ENCODE measurements at places on chromosomes 1 and 21.

GRCh38 chr1:8525216-8525557 is 207.3 kb downstream of the SLC45A1 start:
- no peak for DNase-seq

DNA sequence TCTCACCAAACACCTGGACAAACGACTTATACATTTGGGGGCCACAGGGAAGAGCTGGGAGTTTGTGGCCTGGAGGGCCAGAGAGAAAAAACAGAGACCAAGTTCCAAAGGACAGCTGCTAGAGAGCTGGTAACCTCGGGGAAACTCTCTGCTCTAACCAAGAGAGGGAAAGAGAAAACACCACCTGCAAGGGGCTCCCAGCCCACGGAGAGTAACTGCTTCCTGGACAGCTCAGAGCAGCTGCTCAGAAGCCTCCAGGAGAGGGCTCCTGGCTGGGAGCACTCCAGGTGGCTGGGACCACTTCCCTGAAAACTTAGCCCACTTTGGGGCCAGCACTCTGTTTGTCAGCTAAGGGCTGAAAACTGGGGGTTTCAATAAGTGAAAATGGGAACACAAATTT is 154.8 kb upstream of the GRIK3 start:
- no peak for DNase-seq

GRCh38 chr1:53197291-53198200 is 922 bp downstream of the CPT2 start:
- DNase-seq, result no peak

DNA sequence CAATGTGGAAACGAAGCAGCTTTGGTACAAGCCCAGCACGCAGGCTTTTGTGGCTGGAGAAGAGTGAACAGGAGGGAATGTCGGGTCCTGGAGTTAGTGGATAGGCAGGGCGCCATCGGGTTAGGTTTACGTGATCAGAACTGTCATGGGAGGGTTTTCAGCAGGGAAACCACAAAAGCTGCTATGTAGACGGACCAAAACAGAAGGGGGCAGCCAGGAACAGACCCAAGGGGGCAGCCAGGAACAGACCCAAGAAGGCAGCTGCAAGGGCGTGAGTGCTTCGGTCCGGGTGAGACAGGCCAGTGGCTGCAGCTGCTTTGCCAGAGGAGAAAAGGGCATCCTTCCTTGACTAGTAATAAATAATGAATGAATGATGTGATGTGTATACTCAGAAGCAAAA is 77.5 kb upstream of the KIF1B start:
- DNase-seq, result no peak

DNA sequence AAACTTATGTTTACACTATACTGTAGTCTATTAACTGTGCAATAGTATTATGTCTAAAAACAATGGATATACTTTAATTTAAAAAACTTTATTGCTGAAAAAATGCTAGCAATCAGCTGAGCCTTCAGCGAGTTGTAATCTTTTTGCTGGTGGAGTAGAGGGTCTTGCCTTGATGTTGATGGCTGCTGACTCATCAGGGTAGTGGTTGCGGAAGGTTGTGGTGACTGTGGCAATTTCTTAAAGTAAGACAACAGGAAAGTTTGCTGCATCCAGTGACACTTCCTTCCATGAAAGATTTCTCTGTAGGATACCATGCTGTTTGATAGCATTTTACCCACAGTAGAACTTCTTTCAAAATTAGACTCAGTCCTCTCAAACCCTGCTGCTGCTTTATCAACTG is 234.7 kb upstream of the CSF3R start:
- DNase-seq, result no peak

DNA sequence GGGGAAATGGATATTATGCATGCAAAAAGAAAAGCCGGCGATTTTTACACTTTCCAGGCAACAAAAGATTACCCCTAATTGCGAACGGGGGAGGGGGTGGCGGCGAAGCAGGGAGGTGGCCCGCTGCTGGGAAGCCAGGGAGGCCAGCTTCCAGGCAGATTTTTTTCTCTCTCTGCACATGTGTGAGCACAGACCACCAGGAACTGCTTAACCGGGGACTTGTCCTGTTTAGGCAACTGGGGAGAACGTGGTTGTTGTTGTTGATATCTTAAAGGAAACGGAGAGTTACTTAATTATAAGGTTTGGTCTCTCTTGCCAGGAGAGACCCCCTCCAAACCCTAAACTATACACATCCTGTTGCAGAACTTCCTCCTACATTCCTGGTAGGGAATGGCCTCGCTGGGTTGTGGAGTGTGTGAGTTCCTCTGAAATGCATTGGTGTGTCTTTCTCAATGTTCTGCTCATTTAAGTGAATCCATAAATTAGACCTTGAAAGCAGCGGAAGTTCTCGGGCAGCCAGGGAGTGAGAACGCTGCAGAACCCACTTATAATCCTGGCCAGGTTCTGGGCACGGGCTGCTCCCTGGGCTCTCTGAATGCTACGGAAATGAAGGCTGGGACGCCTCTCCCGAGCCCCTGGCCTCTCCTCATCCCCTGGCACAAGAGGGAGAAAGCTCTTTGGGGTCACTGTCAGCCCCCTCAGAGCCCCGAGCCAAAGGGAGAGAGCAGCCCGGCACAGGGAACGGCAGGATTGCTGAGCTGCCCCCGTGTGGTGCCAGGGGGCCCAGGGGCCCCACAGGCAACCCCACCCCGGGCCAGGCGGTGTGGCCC is 250.0 kb downstream of the FOXD2 start:
- no peak for DNase-seq

DNA sequence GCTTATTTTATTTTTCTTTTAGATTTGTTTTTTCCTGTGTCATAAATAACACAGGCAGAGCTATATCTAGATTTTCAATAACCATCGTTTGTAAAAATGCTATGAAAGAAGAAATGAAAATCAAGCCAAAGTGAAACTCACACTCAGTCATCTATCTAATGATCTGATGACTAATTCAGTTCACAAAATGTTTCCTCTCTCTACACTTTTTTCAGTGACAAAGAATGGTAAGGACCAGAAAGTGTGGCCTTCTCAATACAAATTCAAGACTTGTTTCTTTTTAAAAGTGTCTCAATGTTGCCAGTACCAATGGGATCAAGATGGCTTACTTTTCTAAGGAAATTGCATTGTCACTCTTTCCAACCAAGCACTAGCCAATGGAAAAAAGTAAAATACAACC is 282.8 kb upstream of the PKN2 start:
- DNase-seq, result no peak

GRCh38 chr1:88680471-88680870 is 3.6 kb upstream of the PKN2 start:
- DNase-seq, result no peak

GRCh38 chr1:54640361-54640760 is 1.2 kb upstream of the MROH7 start:
- no peak for DNase-seq

- DNase-seq, result no peak
Observed at GRCh38 chr1:154741741-154742495, 128.2 kb downstream of the KCNN3 start.
